SJCRH30 (cell line): ENCODE measurements at places on chromosomes 2 and 18. TPM values are rescaled to one million over a fixed set of nuclear protein-coding genes. Genes with fewer than 3 reads are reported as not detected.

DNA sequence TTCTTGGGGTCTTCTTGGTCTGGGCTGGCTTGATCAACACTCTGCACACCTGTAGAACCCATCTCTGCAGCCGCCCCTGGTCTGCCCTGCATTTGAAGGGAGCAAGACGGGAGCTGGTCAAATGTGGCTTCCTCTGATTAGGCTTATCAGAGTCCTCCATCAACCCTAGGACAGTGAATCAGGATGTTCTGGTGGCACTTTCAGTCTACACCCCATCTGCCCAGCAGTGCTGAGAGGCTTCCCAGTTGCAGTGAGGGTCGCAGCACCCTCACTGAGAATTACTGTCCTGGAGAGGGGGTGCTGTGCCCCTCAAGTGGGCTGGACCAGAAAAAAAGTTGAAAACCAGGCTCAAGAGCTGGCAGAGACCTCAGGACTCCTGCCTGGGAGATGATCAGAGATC lies 152.9 kb downstream of the DYSF start:
- H3K36me3 ChIP-seq = no peaks in the 10 kb centered on the region; the same call in 1 of the 2 replicates
- H3K4me3 ChIP-seq = no peak overlapping the region
- no peaks in the 10 kb centered on the region for H3K4me1 ChIP-seq
- H3K27me3 ChIP-seq = no peaks in the 10 kb centered on the region
- H3K27ac ChIP-seq = no peak overlapping the region
- DNase-seq = no peak

- no peak overlapping the region for H3K27ac ChIP-seq
- no peaks in the 10 kb centered on the region for H3K27me3 ChIP-seq
- no peaks in the 10 kb centered on the region for H3K36me3 ChIP-seq
- H3K4me1 ChIP-seq = peaks cover 16% of the 10 kb centered on the region
- DNase-seq = no peak
Observed at GRCh38 chr18:61553045-61553659, 219.9 kb downstream of the CDH20 start.

KCNIP3 gene
- not detected in 2 replicates for total RNA-seq

POTEE gene
- total RNA-seq = 0.99 and 1.0 TPM in 2 replicates

ZNF24 gene
- 34.8 and 38.9 TPM in 2 replicates for total RNA-seq

PARD3B gene
- total RNA-seq = 3.8 and 5.1 TPM in 2 replicates
